ENCODE measurements at places on chromosomes 1 and 21.
A peak's percentile ranks its signal among the peaks of the same experiment; 100 is the strongest.

DNA sequence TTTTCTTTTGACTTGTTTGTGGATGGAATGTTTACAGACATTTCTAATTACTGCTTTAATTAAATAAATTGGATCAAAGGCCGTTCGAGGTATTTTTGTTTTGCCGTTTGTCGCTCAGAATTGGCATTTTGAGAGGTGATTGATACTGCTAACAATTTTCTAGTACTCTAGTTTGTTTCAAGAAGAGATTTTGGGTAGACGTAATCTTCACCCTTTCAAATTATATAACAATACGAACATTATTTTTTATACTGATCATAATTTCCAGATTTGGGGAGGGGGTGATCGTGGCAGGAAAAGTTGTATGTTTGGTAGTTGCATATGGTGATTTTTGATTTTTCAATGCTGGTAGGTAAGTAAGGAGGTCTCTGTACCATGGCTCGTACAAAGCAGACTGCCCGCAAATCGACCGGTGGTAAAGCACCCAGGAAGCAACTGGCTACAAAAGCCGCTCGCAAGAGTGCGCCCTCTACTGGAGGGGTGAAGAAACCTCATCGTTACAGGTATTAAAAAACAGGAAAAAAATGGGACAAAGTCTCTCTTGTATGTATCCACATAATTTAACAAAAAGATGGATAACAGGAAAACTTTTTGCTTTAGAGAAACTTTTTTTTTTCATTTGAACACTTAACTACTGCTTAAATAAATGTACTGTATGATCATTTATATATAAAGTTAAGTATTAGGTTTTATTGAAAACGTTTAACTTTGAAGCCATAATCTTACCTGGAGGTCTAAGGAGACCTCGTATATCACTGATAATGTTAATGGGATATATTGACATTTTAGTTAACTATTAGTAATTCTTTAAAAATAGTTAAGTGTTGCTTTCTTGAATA, 1.7 kb downstream of the H3-3A start:
- peak; percentile 37 for DNase-seq

DNA sequence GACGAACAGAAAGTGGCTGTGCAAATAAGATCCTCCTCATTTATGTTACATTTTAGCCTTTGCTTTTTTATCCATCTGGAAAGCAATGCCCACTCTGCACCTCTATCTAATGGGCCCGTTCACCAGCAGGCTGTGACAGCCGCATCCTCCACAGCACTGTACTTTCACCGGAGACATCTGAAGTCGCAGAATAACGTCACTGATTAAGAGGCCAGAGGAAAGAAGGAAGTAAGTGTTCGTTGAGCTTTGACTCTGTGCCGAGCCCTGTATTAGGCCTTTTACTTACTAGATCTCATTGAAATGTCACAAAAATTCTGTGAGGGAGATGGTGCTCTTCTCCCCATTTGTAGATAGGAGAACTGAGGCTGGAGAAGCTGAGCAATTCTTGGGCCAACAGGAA, 62.3 kb downstream of the KAZN start:
- DNase-seq: no peak

- DNase-seq: no peak
These were observed 4.3 kb upstream of the BCAR3 start for GRCh38 chr1:93685918-93686317.

GRCh38 chr1:227245613-227246320, 72.5 kb downstream of the CDC42BPA start:
- DNase-seq: no peak

DNA sequence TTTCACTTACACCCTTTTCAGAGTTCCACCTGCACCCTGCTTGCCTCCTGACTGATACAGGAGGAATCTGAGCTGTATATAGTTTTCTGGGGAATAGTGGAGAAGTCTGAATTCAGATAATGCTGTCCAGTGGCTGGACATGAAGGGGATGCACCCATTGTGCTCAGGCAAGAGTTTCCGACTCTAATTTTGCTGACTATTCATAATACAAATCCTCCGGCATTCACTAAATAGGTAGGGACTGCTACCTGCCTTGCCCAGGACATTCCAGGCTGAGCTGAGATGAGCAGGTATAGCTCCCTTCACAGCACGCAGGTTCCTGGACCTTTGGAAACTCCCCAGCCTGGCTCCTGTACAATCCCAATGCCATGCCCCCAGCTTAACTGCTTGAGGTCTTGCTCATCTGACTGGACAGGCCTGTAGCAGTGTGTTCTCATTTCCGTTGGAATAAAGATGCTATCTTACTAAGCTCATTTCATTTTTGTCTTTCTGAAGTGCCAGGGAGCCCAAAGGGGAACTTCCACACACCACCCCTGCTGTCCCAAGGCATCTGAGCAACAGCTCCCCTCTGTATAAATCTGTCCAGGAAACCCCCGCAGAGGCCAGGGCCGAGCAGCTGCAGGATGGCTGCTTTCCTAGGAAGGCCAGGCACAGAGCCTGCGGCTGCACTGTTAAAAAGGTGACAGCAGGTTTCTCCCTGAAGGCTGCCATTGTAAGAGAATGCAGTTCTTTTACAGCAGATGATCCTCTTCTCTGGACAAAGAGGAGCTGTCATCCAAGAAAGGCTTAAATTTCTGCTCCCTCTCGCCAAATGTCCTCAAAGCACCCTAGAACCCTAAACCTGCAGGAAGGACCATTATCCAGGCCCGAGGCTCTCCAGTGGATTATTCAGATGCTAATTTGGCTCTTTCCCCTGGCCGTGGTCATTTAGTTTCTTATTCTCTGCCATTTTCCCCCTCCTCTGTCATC, 21.7 kb upstream of the VASH2 start:
- DNase-seq: no peak

DNA sequence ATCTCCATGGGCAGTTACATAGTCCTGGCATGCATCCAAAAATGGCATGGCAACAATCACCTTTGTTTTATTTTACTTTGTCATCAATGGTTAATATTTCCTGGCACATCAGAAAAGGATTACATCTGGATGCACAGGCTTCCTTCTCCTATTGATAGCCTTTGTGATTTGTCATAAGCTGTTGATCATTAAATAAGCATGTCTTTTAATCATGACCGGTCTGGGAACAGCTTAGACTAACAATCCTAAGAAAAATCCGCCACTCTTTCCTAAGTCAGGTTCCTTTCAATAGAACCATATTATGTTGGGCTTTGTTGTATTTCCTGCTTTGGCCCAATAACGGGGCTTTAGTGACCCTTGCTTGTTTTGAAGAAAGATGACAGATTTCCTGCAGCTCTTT, 330.6 kb downstream of the DUSP10 start:
- no peak for DNase-seq

DNA sequence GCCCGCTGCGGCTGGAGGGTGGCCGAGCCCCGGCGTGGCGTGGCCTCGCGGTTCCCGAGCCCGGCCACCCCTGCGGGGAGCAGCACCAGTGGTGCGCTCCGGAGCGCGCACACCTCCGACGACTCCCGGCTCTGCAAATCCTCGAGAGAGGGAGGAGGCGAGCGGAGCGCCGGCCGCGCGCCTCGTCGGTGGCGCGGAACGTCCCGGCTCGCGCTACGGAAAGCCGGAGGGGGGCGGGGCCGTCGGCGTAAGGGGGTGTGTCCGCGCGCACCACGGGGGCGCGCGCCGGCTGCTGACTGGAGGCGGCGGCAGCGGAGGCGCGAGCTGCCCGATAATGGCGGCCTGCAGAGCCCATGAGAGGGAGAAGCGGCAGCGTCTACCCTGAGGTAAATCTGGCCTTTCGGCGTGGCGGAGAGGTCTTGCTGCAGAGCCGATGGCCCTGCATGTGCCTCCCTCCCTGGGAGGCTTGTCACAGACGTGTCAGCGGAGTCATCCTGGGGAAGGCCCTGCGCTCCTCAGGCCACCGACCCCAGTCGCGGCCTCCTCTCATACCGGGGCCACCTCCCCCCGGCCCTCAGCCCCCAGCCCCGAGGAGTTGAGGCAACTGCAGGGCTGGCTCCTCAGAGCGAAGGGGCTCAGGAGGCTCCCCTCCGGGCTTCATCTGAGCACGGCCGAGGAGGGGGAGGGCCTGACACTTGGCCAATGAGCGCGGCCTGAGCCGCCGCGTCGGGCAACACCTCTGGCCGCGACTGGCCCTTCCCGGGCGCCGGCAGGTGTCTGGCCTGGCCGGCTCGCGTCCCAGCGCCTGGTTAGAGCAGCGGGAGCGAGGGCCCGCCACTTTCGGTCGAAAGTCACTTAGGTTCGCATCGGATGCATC, at the start of gene PDIK1L:
PDIK1L (plus strand) TSS at position 295 of the 877 bp plus-strand sequence. CDS start 2,485 bp downstream, outside the sequence.
- DNase-seq: peak; percentile 71

- peak; percentile 35 for DNase-seq
These were observed 210.1 kb downstream of the FGGY start for GRCh38 chr1:59506952-59507351.

DNA sequence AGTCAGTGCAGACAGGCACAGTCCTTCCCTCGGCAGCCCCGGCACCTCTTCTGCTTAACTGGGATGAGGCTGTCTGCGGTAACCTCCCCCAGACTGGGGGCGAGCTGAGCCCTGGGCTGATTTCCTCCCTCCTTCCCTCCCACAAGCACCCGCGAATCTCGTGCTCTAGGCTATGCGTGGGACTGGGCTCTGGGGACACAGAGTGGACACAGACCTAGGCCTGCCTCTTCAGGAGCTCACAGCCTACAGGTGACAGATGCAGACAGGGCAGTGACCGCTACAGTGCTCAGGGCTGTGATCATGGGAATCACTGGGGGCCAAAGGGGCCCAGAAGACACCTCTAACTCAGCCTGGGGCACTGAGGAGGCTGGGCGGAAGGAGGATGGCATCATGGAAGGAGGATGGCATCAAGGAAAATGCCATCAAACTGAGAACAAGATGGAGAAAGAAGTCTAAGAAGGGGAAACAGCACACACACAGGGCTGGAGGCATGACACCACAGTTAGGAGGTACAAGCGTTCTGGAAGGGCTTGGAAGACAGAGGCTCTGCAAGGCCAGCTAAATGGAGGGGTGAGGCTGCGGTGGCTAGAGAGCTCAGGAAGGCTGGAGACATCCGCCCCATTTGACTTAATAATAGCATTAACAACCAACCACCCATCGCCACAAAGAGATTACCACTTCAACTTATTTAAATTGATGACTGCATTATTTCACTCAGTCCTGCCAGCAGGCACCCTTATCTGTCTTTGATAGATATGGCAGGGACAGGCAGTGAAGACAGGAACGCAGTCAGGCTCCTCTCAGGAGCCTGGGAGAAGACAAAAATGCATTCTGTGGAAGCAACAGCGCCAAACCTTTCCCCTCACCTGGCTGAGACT, 4.2 kb downstream of the TTC39A start:
- DNase-seq: no peak

GRCh38 chr1:44631647-44632539, 42.4 kb downstream of the TMEM53 start:
- DNase-seq: peak; percentile 84

DNA sequence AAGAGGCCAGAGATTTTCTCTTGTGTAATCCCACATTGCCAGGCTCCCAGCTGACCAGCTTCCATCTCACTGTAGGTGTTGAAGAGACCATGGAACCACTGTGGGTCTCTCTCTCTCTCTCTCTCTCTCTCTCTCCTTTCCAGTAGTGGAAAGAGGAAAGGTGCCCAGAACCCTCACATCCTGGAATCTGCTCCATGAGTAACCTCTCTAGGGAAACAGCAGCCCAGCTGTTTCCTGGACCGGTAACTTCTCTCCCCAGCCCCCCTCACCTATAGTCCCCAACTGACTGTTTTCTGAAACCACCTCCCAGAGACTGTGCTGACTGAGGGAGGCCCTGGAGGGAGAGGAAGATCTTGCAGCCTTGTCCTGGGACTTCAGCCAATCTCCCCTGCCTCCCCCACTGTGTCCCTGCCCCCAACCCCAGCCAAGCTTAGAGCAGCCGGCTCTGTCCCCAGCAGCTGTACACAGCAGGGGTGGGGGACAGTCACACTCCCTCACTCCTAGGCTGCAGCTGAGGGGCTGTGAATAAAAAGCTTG, 20.6 kb upstream of the SLC45A3 start:
- DNase-seq: no peak

GRCh38 chr1:67555461-67556296, 125.5 kb upstream of the SERBP1 start:
- no peak for DNase-seq

- DNase-seq: no peak
These were observed 3.6 kb downstream of the UTP11 start for GRCh38 chr1:38015978-38016725.

GRCh38 chr1:154607609-154608396, at the start of gene ADAR:
TSS of gene ADAR (minus strand) at chr1:154608186. CDS start at chr1:154608006, 180 bp downstream.
- DNase-seq: peak; percentile 45

- DNase-seq: no peak
These were observed 11.7 kb downstream of the SELL start for GRCh38 chr1:169699707-169700106.

GRCh38 chr1:115090956-115091355, 1.7 kb upstream of the TSPAN2 start:
- DNase-seq: no peak

DNA sequence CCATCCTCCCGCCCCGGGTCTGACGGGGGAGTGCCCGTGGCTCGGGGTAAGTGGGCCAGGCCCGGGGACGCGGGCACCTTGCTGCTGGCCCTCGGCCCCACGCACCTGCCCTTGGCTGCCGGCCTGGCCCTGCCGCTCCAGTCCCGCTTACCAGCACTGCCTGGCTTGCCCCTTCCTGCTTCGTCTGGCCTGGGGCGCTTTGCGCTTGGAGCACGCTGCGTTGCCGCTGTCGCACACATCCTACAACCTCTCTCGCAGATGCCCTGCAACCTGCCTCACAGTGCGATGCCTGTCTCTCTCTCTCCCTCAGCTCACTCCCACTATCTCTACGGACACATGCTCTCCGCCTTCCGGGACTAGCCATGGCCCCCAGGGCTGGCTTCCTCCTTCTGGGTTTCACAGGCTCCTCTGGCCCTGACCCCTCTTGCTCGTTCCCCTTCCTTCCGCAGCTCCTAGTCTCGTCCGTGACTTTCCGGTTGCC, 9.7 kb downstream of the MYOG start:
- DNase-seq: no peak

DNA sequence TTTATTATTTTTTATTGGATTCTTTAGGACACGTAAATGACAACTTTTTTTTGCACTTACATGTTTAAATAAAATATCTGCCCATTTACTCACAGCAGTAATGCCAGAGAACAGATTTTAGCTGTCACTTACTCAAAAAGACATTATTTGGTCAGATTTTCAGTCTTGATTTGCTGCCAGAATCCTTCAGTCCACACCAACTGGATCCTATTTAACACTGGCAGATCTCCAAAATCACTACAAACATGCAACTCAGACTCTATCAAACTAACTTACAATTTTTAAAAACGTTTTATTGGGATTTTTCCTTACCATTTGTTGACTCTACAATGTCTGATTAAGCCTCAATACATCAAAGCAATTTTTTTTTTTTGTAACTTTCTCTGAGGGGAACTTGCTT, 11.1 kb downstream of the ATP6V1G3 start:
- DNase-seq: no peak

GRCh38 chr21:18951271-18952038, 547.9 kb upstream of the TMPRSS15 start:
- DNase-seq: no peak

DNA sequence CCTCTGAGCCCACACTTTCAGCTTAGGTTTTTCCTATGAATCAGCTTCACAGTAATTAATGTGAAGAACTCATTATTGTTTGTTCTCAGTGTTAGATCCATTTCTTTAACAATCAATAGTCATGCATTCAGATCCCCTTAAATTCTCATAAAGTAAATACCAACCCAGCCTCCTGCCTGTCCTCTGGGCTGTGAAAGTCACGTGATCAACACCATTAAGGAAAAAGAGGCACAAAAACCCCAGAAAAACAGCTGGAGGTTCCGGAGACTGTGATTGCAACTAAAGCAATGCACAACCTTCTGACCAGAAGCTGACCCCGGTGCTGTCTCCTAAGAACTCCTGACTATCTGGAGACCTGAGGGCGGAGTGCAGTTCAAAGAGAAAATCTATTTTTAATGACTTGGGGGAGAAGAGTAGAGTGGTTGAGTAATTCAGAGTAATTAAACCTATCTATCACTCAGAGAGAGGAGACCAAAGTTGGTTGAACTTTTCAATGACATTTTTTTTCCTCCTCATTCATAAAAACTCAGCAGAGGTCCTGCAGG, 132.5 kb downstream of the PLXNA2 start:
- DNase-seq: no peak

Measured in NCI-H2029 treated with DMSO at 0.1 percent for 48 hours (cell line).